ENCODE measurements at places on chromosomes 3 and 15.

- DNase-seq = no peak
Observed at GRCh38 chr3:160671231-160671630, 5.7 kb upstream of the ARL14 start.

DNA sequence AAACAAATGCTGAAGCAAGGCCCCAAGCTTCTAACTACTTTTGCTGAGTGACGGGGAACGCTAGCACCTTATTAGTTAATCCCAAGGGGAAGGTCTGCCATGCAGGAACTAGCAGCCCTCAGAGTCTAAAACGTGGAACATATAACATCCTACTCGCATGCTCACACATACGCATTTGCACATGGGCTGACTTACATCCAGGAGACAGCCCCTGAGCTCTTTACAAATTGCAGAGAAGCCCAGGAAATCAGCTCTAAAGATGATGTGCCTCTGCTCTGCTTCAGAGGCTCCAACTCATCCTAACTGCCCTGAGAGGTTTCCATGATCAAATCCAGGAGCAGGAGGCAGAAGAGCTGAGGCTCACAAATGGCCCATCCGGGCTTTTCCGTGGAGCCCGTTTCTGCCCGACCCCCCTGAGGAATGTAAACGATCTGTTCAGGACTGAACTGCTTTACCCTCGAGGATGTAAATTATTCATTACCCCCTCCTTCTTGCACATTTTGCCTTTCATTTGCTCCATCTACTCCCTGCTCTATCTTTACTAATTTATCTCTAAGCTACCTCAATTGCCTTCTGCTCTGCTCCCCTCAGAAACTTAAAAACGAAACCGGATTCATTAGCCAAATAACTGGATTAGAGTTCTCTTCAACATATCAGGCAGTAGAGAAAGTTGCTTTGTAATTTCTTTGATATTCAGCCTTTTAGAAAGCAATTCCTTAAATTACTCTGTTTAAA, 141.9 kb upstream of the CCDC54 start:
- peak; percentile 21 for DNase-seq

- no peak for DNase-seq
Observed at GRCh38 chr3:115903843-115904242, 280.5 kb downstream of the GAP43 start.

- no peak for DNase-seq
Observed at GRCh38 chr15:38267421-38268022, 14.9 kb downstream of the SPRED1 start.

- DNase-seq = no peak
Observed at GRCh38 chr15:59013246-59013873, 25.9 kb downstream of the RNF111 start.

DNA sequence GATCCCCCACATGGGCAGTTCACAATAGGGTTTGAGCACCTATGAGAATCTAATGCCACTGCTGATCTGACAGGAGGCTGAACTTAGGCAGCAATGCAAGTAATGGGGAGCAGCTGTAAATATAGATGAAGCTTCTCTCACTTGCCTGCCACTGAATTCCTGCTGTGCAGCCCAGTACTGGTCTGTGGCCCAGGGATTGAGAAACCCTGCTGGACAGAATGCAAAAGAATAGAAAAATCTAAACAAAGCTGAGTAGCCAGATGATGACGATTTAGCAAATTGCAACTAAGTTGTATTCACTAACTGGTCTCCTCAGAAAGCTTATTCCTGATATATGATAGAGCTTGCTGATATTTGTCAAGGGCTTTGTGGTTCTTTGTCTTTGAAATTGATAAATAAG, 34.3 kb upstream of the APH1B start:
- no peak for DNase-seq

DNA sequence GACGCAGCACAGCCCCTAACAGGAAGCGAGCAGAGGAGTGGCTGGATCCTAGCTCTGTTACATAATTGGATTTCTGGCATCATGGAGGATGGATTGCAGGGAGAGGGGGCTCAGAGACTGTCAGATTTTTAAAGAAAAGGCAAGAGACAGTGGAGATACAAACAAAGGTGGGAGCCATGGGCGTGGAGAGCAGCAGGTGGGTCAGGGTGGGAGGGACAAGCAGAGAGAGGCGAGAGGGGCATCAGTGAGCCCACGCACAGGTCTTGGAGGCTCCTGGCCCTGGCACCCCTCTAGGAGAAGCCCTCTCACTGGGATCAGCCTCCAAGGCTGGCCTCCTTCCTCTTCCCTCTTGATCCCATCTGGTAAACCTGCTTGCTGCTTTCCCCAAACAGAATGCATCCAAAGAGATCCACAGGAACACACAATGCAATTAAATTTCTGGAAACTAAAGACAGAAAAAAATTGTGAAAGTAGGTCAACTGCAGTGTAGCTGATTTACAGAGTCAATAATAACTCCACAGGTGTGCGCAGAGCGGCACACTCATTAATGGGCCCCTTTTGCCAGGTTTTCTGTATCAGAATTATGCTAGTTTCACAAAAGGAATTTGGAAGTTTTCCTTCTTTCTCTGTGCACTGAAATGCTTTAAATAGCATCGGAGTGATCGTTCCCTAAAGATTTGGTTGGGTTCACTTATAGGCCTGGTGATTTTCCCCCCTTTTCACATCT, 66.1 kb downstream of the LSM3 start:
- DNase-seq = no peak

- DNase-seq = no peak
Observed at GRCh38 chr15:76987896-76988860, 6.7 kb upstream of the PSTPIP1 start.

GRCh38 chr3:133443649-133444422, 44.0 kb downstream of the BFSP2 start:
- DNase-seq = no peak

DNA sequence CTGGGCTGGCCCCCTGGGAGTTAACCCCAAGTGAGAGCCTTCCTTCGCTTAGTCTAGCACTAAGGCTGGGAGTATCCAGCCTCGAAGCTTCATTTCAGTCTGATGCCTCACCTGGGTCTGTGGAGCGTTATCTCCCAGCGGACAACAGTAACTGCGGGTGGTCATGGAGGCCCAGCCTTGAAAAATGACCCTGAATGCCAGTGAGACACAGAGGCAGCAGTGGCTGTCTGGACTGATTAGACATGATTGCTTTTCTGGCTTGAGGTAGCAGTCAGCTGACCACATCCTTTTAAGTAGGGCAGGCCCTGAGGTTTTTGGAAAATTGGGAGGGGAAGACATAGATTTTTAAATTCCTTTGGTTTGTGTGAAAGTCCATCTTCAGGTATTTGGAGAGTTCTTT, 28.2 kb upstream of the TRIM59 start:
- DNase-seq = no peak

DNA sequence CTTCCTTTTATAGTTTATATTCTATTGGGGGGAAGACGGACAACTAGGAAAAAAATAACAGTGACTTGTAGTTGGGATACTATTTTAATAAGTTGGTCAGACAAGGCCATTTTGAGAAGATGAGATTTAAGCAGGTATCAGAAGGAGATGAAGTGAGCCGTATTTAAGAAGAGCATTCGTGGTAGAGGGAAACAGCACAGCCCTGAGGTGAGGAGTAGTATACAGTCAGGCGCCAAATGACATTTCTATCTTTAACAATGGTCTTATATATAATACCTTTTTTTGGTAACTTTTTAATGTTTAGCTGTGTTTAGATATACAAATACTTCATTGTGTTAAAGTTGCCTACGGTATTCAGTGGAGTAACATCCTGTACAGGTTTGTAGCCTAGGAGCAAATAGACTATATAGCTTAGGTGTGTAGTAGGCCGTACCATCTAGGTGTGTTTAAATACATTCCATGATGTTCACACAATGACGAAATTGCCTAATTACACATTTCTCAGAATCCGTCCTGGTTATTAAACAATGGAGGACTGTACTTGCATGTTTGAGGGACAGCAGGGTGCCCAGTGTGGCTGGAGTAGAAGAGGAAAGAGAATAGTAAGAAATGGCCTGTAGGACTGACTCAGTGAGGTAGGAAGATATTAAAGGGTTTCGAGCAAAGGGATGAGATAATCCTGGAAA, 1.6 kb downstream of the NKTR start:
- no peak for DNase-seq

- DNase-seq = no peak
Observed at GRCh38 chr3:195020921-195021320, 250.0 kb downstream of the XXYLT1 start.

GRCh38 chr3:13975686-13976085, 95.8 kb upstream of the WNT7A start:
- no peak for DNase-seq

DNA sequence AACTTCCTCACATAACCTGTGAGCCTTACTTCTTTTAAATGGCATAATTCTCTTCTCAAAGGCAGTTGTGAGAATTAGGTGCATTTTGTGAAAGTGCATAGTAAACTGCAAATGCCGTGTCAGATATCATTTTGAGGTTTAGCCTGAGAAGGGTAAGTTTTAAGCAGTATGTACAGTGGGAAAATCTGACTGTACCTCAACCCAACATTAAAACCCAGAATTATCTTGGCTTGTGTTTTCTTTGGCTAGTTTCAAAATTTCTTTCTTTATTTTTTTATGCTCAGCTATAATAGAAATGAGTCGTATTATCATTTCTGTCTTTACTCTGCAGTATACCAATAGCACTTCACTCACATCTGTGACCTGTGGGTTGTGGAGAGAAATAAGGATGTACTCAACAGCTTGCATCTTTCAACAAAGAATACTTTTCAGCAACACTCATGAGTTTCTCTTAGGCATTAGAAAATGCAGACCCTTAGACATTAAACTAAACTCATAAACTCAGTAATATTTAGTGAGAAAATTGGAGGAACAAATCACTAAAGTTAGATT, 65.7 kb downstream of the RASA2 start:
- DNase-seq = no peak

GRCh38 chr3:135239615-135239884, 444.5 kb downstream of the EPHB1 start:
- no peak for DNase-seq

DNA sequence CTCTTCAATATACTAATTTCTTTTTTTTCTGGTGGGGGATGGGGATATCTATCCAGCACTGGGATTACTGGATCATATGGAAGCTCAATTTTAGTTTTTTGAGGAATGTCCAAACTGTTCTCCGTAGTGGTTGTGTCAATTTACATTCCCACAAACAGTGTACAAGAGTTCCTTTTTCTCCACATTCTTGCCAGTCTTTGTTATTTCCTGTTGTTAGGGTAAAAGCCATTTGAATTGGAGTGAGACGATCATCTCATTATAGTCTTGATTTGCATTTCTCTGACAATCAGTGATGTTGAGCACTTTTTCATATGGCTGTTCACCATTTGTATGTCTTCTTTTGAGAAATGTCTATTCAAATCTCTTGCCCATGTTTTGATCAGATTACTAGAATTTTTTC, 12.8 kb upstream of the WDR49 start:
- no peak for DNase-seq

DNA sequence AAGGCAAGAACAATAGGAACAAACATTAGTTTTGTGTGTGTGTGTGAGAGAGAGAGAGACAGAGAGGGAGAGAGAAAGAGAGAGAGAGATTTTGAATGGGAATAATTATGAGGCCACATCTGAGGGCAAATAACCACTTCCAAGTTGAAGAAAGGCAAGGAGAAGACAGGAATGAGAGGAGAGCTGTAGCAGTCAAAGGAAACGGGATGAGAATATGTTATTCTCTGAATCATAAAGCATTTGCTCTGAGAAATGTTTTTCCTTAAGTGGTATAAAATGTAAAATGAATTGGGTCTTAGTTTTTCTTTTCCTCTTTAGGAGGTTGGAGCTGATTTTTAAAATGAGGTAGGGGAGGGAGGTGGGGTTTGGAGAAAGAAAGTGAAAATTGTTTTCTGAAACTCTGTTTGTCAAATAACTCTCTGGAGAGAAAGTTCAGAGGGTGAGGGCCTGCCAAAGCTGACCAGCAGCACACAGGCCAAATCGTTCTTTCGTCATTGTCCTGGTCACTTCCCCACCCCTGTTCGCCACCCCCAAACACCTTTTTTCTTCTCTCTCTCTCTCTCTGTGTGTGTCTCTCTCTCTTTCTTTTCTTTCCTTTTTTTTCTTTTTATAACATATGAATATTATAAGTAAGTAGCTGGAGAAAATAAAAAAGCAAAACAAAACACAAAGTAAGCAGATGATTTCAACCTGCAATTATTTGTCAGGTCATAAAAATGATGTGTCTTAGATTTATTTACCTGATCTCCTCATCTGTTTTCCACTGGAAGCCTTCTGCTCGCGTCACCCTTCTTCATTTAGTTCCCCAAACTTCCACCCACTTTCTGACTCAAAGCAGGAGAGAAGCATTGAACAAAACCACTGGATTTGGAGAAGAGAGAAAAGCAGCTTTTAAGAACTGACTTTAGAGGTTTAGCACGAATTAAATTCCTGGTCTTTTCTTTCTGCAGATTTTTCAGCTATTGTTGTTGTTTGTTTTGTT, 110.6 kb downstream of the LPP start:
- no peak for DNase-seq

DNA sequence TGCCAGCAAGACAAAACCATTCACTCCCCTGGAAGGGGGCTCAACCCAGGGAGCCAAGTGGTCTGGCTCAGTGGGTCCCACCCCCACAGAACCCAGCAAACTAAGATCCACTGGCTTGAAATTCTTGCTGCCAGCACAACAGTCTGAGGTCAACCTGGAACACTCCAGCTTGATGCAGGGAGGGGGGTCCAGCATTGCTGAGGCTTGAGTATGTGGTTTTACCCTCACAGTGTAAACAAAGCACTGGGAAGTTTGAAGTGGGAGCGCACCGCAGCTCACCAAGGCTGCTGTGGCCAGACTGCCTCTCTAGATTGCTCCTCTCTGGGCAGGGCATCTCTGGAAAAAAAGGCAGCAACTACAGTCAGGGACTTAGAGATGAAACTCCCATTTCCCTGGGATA, 81.7 kb downstream of the MSL2 start:
- no peak for DNase-seq

DNA sequence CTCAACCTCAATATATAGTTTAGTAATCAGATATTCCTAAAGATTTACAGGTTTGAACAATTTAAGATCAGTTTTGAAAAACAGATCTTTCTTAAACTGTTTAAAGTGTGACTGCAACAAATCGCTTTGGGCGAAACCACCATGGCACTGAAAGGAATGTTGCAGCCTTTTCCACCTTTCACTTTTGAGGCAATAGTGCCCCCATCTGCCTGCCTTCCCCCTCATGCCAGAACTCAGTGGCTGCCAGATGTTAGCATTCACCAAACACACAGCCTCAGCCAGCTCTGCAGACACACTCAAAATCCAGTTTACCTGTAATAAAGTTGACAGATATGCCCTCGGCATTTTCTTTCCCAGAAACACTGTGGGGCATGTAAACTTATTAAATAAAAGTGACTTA, 3.3 kb downstream of the LYSMD4 start:
- DNase-seq = no peak

GRCh38 chr3:149548669-149549065, 74.2 kb downstream of the TM4SF4 start:
- no peak for DNase-seq

- DNase-seq = no peak
Observed at GRCh38 chr3:190041333-190042041, 79.2 kb downstream of the P3H2 start.

DNA sequence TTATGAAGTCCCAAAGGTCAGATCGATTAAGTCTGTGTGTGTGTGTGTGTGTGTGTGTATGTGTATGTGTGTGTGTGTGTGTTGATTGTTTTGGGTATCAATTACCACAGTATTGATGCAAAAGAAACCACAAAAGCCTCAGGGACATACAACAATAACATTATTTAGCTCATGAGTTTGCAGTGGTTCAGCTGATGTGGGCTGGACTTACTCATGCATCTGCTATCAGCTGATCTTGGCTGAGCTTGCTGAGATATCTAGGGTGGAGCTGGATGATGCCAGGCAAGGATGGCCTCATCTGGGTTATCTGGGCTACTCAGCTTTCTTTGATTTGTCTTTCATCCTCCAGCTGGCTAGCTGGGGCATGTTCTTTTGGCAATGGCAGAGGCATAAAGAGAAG, 82.4 kb upstream of the PRR23C start:
- no peak for DNase-seq
